Effector CD8-positive, alpha-beta T cell (primary cell): ENCODE measurements at places on chromosomes 7 and 10.

GRCh38 chr7:43114458-43114780 lies 2.0 kb downstream of the HECW1 start:
- DNase-seq, result no peak

- DNase-seq, result no peak
Measured at GRCh38 chr10:805620-806305, 116.3 kb upstream of the DIP2C start.

- DNase-seq, result no peak
Measured at GRCh38 chr10:131178521-131179331, 132.8 kb downstream of the TCERG1L start.

DNA sequence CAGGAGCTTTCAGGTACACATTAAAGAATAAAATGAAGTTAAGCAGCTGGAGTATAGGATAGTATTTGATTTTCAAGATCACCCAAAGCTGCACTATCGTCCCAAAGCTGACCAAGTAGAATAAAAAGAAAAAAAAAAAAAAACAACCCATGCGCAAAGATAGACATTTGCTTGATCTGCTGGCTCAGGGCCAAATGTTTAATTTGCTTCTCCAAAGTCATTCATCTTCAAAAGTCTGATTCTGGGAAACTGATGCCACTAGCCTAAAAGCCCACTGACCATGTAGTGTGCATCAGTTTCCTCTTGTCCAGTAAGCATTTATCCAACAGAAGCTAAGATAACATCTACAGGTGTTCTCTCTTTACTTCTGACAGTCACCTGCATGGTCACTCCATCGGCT lies 14.5 kb downstream of the MEST start:
- DNase-seq, result no peak

- DNase-seq, result no peak
Measured at GRCh38 chr10:113044016-113044755, 94.1 kb downstream of the TCF7L2 start.

GRCh38 chr10:3500408-3500856 lies 284.6 kb downstream of the KLF6 start:
- no peak for DNase-seq

GRCh38 chr7:32250471-32251260 lies 180.5 kb upstream of the PDE1C start:
- DNase-seq, result no peak

GRCh38 chr10:126402721-126403695 lies 14.7 kb upstream of the ADAM12 start:
- no peak for DNase-seq

DNA sequence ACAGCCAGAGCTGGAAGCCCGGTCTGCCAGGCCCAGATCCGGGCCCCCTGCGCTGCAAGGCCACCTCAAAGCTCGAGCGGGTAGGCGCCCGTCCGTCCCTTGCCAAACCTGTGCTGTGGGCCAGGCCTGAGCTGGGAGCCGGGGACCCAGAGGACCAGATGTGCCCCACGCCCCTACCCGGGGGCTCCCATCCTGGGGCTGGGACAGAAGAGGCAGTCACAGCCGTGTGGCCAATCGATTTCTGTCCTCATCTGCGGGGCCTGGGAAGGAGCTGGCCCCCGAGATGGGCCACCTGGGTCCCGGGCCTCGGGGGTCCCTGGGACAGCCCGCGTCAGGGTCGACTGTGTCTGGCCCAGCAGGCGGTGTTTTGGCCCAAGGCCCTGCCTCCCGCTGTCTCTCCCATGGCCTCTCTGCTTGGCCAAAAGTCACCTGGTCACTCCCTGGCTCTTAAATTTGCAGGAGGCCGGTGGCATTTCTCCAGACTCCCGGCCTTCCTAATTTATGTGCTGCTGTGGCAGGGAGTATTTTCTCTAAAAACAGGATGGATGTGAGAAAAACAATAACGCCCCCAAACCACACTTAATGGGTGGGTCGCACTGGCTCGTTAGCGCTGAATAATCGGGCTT lies 63.8 kb downstream of the UNCX start:
- no peak for DNase-seq
